Cortex of kidney (tissue), 1 donor: ENCODE measurements at places on chromosomes 12 and 14.

DNA sequence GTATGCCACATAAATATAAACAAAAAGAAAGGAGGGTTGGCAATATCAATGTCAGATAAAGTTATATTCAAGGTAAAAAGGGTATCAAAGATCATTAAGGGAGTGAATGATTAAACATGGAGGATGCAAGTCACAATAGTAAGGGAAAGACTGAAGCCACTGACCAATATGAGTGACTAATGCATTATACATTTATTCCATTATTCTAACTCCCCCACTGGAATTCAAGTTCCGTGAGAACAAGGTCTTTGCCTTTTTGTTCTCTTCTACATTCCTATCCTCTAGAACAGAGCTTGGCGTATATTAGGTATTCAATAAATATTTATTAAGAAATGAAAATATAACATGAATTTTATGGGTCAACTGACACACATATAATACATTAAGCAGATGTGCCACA is 30.7 kb downstream of the MAP4K5 start:
- DNase-seq: no peak

DNA sequence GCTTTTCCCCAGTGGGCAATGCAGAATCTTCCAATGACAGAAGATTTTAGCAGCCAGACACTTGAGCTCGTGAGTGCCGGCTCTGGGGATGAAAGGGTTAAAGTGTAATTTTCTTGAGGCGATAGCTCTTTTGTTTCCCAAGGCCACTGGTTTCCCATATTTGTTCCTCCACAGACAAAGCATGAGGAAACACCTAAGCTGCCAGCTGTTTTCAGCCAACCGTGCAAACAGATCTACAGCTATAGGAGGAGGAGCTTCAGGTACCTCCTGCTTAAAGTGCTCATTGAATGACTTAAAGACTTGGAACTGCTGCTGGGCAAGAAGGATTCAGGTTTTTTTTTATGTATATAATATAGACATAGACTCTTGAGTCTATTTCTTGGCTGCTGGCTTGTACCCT is 1311.5 kb downstream of the TMEM121 start:
- DNase-seq: no peak

DNA sequence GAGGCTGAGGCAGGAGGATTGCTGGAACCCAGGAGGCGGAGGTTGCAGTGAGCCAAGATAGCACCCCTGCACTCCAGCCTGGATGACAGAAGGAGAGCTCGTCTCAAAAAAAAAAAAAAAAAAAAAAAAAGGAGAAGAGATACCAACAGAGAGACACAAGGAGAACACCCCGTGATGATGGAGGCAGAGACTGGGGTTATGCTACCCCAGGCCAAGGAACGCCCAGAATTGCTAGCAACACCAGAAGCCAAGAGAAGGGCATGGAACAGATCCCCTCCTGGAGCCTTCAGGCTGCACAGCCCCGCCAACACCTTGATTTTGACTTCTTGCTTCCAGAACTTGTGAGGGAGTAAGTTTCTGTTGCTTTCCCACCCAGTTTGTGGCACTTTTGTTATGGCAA is 148.0 kb upstream of the FOXN3 start:
- no peak for DNase-seq

DNA sequence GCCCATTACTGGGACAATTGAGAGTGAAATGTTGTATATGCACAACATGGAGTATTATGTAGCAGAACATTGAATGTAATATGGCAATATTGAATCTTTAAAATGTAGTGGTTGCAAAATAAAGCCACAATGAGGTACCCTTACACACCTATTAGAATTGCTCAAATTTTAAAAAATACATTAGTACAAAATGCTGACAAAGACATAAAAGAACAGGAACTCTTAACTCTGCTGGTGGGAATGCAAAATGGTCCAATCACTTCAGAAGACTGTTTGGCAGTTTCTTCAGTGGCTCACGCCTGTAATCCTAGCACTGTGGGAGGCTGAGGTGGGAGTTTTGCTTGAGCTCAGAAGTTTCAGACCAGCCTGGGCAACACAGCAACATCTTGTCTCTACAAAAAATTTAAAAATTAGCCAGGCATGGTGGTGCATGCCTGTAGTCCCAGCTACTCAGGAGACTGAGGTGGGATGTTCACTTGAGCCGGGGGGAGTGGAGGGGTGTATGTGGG is 6.8 kb upstream of the NAP1L1 start:
- DNase-seq: no peak

DNA sequence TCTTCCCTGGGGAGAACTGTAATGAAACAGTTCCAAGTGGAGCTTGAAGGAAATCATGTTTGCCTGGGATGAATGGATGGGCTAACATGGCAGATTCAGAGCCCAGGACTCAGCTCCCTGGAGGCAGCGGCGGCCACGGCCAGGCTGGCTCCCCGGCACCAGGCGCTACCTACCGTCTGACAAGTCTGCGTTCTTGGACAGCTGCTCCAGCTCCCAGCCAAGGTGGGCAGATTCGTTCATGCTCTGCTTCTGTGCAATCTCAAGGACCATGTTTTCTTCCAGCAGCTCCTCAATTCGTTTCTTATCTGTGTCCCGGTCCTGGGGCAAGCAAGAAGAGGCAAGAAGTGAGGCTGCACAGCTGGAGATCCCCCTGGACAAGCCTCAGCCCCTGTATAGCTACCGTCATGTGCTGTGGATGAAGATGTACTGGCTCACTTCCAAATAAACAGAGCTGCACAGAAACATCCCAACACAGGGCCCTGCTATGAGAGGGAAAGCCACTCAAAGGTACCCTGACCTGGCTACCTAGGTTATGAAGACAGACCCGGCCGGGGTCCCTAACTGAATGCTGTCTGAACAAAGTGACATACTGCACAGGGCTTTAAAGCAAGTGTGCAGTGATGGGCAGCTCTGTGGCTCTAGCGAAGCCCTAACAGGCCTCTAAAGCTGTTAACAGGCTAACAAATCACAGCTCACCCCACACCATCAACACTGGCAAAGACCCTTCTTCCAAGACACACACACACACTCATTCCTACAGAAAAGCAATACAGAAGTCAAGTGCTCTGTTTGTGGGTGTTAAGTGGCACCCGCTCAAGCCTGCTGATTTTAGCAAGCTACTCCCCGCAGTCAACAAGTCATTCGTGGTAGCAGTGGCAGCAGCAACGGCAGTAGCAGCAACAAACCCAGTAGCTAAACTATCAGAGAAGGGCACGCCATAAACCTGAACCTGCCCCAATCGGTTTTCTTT is 80.4 kb upstream of the GPR68 start:
- no peak for DNase-seq

GRCh38 chr14:75452324-75452723 is 24.5 kb downstream of the JDP2 start:
- no peak for DNase-seq

- DNase-seq: no peak
Measured at GRCh38 chr14:24327303-24327702, 7.6 kb downstream of the ADCY4 start.

- no peak for DNase-seq
Measured at GRCh38 chr12:46445551-46446235, 73.1 kb upstream of the SLC38A2 start.

DNA sequence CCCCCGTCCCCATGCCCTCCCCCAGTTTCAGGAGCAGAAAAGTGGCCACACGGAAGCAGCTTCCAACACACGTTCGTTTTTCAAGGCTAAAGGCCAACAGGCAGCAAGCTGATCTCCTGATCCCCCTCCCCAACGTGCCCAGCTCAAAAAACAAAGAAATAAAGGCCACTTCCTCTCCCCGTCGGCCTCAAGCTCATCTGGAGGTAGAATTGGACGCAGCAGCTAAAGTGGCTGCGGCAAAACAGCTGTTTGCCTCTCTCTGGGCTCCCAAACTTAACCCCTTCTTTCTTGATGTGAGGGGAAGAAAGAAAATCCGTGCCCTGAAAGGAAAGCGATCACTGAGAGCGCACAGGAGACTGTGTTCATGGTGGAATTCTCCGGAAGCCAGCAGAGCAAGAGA is 66.3 kb downstream of the SCARB1 start:
- DNase-seq: no peak

DNA sequence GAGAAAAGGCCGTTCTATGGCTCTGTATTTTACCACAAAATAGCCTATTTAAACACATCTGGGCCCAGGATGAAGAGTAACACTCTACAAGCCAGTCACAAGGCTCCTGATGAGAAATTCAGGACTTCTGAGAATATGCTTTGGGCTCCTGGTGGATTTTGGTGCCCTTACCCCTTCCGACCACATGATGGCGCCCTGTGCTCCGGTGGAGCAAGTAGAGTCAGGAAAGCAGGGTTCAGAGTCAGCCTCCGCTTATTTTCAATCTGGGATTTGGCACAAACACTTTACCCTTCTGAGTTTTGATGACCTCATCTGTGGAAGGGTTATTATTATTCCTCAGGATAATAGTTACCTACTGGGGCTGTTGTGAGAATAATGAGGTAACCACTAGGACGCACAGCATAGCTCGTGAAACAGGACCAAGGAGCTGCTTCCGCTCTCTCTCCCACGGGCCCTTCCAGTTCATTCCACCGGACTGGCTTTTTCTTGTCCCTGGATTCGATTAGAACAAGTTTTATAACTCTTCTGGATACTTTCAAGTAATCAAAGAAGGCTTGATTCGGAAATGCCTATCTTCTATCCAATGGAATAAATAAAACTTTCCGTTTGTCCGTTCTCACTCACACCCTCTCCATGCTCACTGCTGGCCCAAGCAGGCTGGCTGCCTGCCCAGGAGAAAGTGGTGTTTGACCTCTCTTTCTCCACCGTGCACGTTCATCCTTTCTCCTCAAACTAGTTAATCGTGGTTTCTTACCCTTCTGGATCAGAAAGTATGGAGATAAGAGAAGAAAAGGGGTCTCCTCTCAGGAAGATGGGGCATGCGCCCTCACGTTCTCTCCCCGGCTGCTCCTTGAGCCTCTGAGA is 104.6 kb downstream of the GALC start:
- DNase-seq: no peak

GRCh38 chr14:77338302-77338701 is 17.5 kb downstream of the GSTZ1 start:
- no peak for DNase-seq

- no peak for DNase-seq
Measured at GRCh38 chr12:99453836-99454538, 193.6 kb upstream of the GARIN6 start.

GRCh38 chr12:53413485-53414204 is 10.0 kb upstream of the AMHR2 start:
- DNase-seq: no peak

- DNase-seq: no peak
Measured at GRCh38 chr12:91870872-91871707, 274.6 kb downstream of the BTG1 start.

DNA sequence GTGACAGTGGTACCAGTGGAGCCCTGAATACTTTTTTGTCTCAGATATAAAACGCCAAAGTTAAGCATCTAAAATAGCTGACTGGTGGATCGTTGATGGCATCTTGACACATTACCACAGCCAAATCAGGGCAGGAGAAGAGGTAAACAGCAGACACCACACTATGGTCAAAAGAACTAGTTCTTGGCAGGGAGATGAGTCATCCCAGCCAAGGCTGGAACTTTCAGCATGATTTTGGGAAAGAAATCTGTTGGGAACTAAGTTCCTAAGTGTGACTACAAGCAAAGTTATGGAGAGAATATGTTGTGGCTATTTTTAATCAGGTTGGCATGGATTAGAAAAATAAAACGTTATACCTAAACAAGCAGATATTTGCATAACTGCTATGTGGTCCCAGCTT is 36.9 kb downstream of the LGR5 start:
- DNase-seq: no peak

DNA sequence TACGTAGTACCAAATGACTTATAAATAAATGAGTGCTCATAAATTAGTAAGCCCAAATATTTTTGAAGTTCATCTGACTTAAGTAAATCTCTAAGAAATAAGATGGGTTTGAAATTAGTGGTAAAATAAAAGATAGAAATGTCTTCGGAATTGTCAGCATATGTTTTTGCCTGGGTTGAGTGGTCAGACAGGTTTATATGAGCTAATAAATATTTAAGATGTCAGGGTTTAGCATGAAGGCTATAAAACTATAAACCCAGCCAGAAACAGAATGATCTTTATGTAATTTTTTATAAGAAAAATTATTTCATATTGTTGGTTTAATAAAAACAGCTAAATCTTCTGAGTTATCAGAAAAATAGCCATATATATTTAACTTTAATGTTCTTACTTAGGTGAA is 37.3 kb downstream of the JAG2 start:
- DNase-seq: no peak

DNA sequence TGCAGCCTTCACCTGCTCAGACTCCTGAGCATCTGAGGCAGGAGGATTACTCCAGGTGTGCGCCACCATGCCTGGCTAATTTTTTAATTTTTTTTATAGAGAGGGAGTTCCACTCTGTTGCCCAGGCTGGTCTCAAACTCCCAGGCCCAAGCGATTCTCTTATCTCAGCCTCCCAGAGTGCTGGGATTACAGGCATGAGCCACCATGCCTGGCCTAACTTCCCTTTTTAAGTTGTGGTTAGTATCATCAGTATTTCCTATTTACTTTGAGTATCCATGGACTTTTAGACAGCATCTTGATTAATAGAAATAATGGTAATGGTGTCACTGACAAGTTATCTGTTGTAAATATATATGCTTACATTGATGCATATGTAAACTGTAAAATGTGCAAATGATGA is 116.9 kb downstream of the FGD4 start:
- DNase-seq: no peak

GRCh38 chr14:93184391-93185348 is at the start of the genes LYSET and MOAP1:
Gene LYSET (plus strand): TSS chr14:93185317. CDS start chr14:93185406, 89 bp downstream.
Gene MOAP1 (minus strand): TSS chr14:93184897. CDS start chr14:93184242, 655 bp downstream.
- no peak for DNase-seq

- DNase-seq: no peak
Measured at GRCh38 chr12:84117190-84117589, 795.4 kb downstream of the SLC6A15 start.

- no peak for DNase-seq
Measured at GRCh38 chr12:108066583-108067577, 62.2 kb upstream of the WSCD2 start.

DNA sequence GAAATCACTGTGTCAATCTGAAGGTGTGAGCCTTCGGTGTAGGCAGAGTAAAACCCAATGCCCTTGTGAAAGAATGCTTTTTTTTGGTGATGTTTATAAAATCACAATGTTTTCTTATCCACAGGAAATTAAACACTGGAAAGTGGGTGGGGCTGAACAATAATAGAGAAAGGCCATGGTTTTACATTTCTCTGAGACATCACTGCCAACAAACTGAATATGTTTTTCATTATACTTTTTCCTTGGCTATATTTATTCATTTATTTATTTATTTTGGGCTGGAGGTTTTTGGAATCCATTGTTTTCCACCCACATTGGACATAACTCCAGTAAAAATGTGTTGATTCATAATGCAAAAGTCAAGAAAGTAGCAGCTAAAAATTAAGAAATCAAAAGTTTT is 16.9 kb downstream of the LRRK2 start:
- DNase-seq: no peak

DNA sequence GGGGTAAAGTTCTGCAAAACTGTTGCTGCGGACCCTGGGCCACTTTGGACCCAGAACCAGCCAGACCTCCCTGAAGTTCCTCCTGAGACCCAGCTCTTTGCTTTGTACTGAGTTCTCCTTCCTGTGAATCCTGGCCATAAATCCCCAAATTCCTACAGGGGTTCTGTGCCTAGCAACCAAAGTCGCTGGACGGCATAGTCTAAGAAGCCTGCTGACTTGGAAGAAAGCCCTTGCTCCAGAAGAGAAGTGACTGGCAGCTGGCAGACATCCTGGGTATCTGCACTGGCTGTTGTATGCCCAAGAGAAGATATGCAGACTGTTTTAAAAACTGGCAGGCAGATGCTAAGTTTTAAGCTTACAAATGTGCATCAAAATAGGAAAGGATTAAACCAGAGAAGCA is 99.9 kb upstream of the SLC24A4 start:
- DNase-seq: no peak
